ENCODE measurements at places on chromosomes 7 and 10.
A peak's percentile ranks its signal among the peaks of the same experiment; 100 is the strongest.

DNA sequence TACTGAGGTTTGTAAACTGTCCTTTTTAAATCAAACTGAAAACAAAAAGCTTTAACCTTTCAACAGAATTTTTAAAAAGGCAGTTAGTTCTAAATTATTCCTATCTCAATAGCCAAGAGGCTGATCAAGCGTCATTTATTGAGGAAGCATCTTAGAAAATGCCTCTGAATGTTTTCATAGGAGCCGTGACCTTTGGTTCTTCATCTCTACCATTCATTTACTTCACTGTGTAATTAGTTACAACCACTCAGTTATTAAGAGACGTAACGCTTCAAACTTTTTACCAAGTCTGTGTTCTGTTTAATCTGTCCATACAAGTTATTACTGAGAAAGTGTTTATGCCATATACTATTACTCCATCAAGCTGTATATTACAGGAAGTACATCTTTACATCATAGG, 107.4 kb upstream of the KMT2E start:
- DNase-seq = no peak

DNA sequence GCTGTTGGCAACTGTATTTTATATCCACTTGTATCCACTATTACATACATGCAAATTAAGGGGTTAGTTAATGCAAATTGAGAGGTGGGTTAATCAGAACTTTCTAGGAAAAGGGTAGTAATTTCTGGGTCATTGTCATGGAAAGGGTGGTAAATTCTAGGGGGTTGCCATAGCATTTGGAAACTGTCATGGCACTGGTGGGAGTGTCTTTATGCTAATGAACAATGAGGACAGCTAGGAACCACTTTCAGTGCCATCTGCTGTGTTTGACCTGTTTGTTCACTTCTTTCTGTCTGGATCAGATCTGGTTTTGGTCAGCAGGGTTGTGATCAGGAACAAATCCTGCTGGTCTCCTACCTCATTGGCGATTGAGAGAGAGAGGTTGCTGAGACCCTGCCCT, 283.3 kb upstream of the PRKCQ start:
- DNase-seq = no peak

- DNase-seq = no peak
Observed at GRCh38 chr7:112103246-112103645, 103.0 kb downstream of the DOCK4 start.

DNA sequence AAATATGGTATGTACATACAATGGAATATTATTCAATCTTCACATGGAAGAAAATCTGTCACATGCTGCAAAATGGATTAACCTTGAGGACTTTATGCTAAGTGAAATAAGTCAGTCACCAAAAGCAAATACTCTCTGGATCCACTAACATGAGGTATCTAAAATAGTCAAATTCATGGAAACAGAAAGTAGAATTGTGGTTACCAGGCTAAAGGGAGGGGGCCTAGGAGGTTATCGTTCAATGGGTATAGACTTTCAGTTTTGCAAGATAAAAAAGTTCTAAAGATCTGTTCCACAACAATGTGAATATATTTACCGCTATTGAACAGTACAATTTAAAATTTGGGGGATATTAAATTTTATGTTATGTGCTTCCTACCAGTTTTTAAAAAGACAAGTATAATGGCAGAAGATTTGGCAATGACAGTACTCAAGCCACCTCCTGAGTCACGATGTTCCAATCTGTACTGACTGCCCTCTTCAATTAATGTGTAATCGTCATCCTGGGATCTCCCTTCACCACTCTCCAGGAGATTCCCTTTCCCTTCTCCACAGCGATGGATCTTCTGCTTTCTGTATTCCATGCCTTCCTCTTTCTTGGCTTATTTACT, 32.3 kb upstream of the IL6 start:
- no peak for DNase-seq

GRCh38 chr7:1383398-1384112, 75.7 kb downstream of the MICALL2 start:
- DNase-seq = no peak

GRCh38 chr10:52226197-52226847, 87.8 kb upstream of the DKK1 start:
- DNase-seq = no peak

DNA sequence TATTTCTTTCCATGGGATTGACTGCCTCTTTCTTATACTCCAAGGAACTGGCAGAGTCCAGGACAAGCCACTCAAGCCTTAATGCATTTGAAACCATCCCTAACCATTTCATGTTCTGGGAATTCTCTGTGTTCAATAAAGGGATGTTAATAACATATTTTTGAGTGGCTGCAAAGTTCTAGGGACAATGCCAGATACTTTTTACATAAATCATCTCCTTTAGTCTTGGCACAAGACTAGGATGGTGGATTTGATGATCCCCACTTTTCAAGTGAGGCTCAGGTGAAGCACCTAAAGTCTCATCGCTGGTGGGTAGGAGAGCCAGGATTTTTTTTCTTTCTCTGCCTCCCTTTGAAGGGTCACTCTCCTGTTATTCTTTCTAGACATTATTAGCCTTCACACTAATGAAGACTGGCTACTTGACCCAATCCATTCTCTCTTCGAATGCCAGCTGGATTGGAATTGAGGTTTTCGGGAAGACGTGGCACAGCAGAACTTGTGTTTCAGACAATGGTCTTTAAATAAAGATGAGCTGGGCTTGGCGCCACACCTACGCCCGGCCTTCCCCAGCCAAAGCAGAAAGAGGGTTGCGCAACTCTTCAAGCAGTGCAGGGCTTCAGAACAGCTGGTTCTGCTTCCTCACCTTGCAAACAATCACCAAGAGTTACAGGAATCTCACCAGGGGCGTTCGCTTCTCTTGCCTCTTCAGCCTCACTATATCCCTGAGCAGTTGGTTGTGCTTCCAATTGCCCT, 73.8 kb upstream of the BMPER start:
- DNase-seq = no peak

- no peak for DNase-seq
Observed at GRCh38 chr7:105958012-105958411, 5.1 kb upstream of the CDHR3 start.

- no peak for DNase-seq
Observed at GRCh38 chr10:45652511-45652910, 20.1 kb downstream of the ZFAND4 start.

DNA sequence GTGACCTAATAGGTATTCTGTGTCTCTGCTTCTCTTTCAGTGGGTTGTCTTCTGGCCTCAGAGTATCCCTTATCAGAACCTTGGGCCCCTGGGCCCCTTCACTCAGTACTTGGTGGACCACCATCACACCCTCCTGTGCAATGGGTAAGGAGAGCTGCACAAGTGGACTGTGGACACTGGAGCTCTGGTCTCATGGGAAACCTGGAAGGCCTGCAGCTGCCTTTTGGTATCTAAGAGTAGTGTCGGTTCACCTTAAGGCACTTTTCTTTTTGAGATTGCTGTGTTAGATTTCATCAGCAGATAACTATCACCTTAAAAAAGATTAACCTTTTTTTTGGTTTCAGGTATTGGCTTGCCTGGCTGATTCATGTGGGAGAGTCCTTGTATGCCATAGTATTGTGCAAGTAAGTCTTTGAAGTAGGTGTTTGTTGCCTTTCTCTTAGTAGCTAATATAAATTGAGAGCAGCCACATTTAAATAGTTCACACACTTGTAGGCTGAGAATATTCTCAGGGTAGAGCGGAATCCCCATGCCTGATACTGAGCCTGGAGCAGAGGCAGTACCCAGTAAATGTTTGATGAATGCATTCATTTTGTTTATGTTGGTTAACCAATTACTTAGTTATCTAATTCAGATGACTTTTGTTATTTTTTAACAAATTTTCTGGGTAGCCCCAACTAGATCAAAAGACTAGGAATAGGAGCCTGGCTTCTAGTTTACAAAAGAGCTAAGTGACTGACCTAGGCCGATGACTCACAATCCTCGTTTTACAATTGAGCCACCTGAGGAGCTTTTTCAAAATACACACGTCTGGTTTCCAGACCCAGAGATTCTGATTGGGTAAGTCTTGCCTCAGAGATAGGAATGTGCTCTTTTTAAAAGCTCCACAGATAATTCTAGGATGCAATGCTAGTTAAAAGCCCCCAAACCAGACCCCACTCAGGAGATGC, 3.6 kb downstream of the TMEM254 start:
- peak; percentile 70 for DNase-seq

DNA sequence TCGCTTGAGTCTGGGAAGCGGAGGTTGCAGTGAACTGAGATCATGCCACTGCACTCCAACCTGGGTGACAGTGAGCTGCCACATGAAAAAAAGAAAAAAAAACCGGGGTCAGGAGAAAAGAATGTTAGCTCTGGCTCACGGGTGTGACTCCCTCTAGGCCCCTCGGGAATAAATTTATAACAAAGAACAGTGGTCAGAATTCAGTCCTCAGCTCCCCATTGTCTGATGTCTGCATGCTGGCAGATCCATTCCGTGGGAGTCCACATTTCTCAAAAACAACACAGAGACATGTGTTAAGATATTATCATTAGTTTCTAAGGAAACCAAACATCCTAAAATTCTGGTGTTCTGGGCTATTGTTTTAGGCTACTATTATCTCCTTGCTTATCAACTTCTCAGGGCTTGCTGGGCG, 90.6 kb downstream of the MARCHF5 start:
- DNase-seq = no peak

DNA sequence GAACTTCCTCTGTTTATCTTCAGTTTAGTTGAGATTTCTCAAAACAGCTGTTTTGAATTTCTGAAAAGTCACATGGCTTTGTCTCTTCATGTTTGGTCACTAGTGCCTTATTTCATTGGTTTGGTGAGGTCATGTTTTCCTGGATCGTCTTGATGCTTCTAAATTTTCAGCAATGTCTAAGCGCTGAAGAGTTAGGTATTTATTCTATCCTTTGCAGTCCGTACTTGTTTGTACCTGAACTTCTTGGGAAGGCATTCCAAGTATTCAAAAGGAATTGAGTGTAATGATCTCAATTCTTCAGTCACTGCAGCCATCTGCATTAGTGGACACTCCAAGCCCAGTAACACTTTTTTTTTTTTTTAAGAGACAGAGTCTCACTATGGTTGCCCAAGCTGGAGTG, 67.7 kb downstream of the HERC4 start:
- DNase-seq = no peak

DNA sequence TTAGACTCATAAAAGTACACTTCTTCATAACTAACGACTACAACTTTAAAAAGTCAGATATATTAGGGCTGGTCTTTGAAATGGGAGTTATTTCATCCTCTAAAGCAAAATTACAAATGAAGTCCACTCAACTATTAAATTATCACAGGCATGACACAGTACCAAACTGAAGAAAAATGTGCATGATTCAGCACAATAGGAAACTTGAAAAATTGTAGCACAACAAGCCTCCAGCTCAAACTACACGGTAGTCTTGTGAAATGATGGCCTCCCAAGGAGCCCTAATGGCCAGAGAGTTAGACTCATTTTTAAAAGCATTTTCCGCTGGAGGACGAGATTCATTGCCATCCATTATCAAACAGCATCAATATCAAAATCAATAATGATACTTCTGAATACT, 76.4 kb downstream of the MAGI2 start:
- DNase-seq = no peak

DNA sequence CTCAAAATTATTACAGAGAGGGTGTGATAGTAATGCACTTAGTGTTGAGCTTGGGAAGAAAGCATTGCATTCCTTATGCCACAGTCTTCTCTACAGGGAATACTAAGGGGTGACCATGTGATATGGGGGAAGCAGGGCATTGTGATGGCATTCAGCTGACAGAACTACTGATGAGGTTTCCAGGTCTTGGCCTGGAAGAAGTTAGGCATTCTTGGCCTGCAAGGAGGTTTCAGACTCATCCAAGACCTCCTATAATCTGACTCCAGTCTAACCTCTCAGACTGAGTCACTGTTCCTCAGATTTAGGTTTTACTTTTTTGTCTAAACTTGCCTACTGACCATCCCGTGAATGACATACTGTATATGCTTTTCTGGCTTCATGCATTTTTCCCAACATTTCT, 7.9 kb downstream of the STMP1 start:
- DNase-seq = no peak

DNA sequence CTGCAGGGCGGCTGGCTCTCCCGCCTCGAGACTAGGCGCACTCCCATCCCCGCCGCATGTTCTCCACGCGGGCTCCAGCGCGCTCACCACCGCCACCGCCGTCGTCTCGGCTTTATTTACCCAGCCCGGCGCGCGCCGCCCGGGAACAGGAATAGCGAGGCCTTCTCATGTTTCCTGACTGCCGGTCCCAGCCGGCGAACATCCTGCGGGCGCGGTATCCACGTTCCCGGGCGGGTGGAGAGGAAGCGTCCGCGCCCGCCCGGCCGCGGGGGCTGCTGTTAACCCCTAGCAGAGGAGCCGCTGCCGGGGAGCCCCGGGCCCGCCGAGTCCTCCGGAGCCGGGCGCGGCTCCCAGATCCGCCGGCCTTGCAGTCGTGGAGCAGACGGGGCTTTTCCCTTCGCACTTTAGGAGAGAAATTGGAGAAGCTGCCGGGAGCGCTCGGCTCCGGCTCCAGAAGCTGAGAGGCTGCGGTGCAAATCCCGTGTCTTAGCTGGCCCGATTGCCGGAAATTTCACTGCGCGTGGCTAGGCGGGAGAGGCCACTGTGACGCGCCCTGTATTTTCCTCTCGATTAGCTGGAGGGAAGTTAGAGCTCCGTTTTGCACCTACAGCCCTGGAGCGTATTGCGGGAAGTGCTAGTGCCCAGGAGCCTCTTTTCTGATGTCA, at the start of gene MKX:
TSS of gene MKX (minus strand) at position 88 of the 665 bp plus-strand sequence. CDS start 2,404 bp downstream, outside the sequence.
- peak; percentile 86 for DNase-seq

GRCh38 chr10:45501791-45502190, 127.8 kb downstream of the ALOX5 start:
- DNase-seq = no peak

- no peak for DNase-seq
Observed at GRCh38 chr10:6009150-6009549, 31.8 kb upstream of the IL15RA start.

GRCh38 chr7:80210400-80210799, 75.8 kb downstream of the GNAI1 start:
- DNase-seq = no peak

GRCh38 chr10:35707642-35708425, 65.7 kb upstream of the FZD8 start:
- DNase-seq = no peak

- DNase-seq = no peak
Observed at GRCh38 chr10:10418387-10418786, 599.3 kb upstream of the CELF2 start.

DNA sequence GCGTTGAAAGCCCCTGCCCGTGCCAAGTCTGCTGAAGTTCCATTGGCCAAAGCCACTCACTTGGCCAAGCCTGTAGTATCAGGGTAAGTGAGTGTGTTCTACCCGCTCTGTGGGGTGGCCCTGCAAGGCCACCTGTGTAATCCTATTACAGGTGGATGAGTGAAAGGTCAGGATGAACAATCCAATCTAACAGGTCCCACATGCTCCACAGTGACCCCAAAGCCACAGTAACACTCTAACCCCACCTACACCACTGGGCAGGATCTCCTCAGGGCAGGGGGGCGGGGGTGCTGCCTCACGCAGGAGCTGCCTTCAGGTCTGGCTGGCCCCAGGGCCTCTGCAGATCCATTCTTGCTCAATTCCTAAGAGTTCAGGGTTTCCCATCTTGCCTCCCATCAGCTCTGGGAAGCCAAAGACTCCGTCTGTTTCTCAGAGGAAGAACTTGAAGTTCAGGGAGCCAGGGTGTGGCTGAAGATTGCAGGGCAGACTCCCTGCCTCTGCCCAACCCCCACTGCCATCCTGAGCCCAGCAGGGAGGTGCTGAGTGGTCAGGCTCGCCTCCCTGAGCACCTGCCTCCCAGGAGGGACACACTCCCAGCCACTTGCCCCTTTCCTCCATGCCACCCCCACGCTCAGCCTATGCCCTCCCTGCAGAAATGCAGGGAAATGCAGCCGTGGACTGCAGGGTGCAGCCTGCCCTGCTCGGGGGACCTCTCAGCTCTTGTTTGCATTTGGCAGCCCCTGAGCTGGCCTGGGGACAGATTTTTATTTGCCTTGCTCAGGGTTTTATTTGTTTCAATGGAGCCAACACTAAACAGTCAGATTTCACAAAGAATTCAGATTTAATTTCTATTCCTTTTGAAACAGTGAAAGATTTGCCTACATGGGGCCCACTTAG, 9.8 kb upstream of the COMTD1 start:
- no peak for DNase-seq

Measured in ELF-1 (cell line).